ENCODE measurements at places on chromosomes 6 and 20. TPM values are rescaled to one million over a fixed set of nuclear protein-coding genes. Genes with fewer than 3 reads are reported as not detected.

DNA sequence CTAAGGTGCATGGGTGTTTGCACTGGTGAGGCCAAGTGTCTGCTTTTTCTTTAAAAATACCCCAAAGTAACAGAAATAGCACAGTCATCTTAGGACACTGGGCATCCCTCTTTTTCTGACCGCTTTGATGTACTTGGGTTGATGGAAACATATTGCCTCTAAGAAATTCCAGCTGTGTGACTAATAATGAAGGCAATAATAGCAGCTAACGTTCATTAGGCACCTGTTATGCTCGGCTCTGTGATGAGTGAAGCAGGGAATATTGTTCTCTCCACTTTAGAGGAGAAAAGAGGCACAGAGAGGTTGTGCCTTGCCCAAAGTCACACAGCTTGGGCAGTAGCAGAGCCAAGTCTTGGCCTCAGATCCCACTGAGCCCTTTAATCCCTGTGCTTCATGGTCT lies 100.7 kb downstream of the F13A1 start:
- DNase-seq: no peak

DNA sequence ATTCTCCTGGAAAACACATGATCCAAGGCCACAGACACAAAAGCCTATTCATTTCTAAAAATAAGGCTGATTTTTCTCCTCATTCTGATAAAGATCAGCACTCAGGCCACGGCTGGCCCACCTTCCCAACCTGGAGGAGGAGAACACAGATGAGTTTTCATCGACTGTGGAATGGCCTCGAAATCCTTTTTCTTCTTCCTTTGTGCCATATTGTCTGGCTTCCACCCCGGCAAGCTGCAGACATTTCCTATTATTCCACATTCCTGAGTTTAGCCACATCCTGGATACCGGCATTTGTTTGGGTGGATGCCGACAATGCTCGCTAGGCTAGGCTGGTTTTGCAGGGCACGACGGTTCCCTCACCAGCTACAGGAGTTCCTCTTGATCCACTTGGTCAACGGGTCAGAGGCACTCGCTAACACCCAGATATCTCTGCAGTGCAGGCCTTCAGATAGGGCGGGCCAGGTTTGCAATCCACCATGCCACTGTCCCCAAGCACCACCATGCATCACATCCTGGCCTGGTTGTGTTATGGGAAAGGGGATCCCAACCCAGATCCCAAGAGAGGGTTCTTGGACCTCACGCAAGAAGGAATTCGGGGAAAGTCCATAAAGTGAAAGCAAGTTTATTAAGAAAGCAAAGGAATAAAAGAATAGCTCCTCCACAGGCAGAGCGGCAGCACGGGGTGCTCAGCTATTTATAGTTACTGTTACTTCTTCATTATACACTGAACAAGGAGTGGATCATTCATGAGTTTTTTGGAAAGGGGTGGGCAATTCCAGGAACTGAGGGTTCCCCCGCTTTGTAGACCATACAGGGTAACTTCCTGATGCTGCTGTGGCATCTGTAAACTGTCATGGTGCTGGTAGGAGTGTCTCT lies 4.2 kb upstream of the CTSZ start:
- DNase-seq: no peak

DNA sequence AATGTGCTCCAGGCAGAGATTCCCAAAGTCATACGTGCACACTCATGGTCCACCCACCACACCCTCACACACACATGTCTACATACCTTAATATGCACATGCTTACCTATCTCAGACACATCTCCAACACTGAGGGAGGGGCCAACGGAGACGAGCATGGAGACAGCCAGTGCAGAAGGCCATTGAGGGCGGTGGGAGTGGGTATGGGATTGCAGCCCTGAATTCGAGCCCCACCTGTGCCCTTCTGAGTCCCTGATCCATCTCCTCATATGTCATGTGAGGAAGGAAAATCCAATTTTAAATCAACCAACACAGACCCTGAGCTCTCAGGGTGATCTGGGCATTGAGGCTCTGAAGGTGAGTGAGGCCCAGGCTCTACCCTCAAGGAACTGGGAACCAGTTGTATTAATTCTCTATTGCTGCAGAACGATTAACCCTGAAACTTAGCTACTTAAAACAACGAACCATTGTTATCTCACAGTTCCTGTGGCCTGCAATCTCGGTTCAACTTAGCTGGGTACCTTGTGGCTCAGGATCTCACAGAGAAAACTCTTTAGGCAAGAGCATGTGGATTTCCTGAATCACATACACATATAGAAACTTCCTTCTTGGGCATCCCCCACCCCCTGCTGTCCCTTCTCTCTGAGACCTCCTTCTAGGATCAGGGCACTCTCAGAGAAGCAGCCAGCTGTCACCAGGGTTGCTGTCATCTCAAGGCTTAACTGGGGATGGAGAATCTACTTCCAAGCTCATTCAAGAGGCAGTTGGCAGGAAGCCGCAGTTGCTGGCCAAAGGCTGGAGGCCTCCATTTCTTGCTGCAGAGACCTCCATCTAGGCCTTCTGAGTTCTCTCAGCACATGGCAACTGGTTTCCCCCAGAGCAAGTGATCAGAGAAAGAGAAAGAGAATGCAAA lies 28.3 kb downstream of the GLP1R start:
- no peak for DNase-seq

DNA sequence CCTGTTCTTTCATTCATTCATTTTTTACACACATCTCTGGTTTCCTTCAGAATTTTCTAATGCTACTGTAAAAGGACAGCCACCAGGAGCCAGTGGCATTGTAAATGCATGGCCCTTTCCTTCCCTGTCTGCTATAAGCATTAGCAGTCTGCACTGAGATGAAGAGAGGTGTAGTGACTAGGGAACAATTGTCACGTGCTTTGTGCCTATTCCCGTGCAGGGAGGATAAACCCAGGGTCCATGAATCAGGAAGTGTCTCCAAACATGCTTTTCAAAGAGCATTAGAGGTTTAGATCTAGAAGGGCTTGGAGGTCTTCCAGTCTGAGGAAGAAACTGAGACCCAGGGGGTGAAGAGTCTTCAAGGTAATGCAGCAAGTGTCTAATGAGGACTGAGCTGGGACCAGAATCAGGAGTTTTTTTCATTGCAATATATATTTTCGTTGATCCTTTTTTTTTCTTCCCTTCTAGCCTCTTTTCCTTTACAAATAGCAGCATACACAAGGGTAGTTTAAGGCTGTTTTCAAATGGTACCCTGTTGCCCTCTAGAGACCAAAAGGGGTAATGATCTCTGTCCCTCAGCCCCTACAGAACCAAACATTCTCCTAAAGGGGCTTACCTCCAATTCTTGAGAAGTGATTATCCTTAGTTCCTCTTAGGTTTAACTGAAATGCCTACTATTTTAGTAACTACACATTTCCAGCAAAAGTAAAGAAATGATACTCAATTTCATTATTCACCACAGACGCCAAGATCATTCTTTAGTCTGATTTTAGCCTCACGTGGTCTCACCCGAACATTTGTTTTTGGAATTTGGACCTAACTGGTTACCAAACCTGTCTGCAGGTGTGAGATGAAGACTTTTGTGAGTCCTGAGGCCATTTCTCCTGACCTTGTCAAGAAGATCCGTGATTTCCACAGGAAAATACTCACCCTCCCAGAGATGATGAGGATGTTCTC lies 6.6 kb downstream of the TRIM15 start:
- no peak for DNase-seq

GRCh38 chr20:32235331-32236047 lies 27.8 kb downstream of the POFUT1 start:
- no peak for DNase-seq

- DNase-seq: no peak
Measured at GRCh38 chr20:59845472-59845871, 88.0 kb downstream of the SYCP2 start.

DNA sequence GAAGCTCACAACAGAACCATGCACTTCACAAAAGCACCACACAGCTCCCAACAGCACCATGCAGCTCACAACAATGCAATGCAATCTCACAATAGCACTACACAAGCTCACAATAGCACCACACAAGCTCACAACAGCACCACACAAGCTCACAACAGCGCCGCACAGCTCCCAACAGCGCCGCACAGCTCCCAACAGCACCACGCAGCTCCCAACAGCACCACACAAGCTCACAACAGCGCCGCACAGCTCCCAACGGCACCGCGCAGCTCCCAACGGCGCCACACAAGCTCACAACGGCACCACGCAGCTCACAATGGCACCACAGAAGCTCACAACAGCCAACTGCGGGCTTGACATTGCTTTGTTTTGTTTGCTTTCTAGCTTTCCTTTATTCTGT lies 198.1 kb downstream of the DLL1 start:
- no peak for DNase-seq

HFE gene
- 0.85 TPM for polyA plus RNA-seq

PPP2R5D gene
- polyA plus RNA-seq: 21.5 TPM

LY6G6F gene
- polyA plus RNA-seq: not detected

GNAS-AS1 gene
- not detected for polyA plus RNA-seq

All from naive thymus-derived CD4-positive, alpha-beta T cell (primary cell).